ENCODE measurements at places on chromosomes 13 and 19. TPM values are rescaled to one million over a fixed set of nuclear protein-coding genes. Genes with fewer than 3 reads are reported as not detected.

NALCN gene
- total RNA-seq = 0.48 TPM

THSD1 gene
- total RNA-seq = 1.00 TPM

ZNF626 gene
- total RNA-seq = 32.5 TPM

ABCC4 gene
- 25.3 TPM for total RNA-seq

FFAR2 gene
- total RNA-seq = 0.20 TPM

RAB3A gene
- total RNA-seq = 0.60 TPM

CYP4F8 gene
- not detected for total RNA-seq

CYP2F1 gene
- total RNA-seq = not detected

- DNase-seq = no peak
These were observed 1.2 kb upstream of the HIF3A start for GRCh38 chr19:46295401-46296201.

- no peak for DNase-seq
These were observed 173.9 kb downstream of the DCLK1 start for GRCh38 chr13:35957241-35957731.

DNA sequence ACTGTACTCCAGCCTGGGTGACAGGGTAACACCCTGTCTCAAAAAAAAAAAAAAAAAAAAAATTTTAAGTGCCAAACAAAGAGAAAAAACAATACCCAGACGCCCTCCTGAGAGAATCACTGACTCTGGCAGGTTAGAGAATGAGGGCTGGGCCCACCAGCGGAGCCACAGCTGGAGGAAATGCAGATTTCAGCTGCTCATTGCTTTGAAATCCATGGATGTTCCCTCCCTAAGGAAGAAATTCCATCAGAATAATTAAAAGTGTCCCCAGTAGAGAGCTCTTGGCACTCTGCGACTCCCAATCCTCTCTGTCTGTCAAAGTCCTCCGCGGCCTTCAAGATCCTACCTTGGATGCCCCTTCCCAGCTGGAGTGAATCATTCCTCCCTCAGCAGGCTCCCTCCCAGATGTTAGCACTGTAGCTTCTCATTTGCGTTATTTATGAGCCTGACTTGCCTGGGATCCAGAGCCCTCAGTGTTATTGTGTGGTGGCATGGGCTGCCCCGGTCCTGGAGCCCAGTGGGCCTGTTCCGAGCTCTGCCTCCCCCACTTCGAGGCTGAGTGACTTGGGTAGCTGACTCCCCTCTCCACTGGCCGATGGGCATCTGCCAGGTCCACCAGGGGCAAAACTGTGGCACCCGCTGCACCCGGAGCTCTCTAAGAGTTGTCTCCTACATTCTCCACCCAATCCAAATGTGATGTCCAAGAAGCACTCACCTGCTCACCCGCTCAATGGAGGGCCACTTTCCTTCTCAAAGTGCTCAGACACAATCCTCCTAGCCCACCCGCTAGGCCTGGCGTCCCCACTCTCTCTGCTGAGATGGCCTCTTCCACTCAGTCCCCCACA lies 47.0 kb downstream of the SERP2 start:
- no peak for DNase-seq

- no peak for DNase-seq
These were observed 147.2 kb upstream of the ZNF507 start for GRCh38 chr19:32197896-32198882.

DNA sequence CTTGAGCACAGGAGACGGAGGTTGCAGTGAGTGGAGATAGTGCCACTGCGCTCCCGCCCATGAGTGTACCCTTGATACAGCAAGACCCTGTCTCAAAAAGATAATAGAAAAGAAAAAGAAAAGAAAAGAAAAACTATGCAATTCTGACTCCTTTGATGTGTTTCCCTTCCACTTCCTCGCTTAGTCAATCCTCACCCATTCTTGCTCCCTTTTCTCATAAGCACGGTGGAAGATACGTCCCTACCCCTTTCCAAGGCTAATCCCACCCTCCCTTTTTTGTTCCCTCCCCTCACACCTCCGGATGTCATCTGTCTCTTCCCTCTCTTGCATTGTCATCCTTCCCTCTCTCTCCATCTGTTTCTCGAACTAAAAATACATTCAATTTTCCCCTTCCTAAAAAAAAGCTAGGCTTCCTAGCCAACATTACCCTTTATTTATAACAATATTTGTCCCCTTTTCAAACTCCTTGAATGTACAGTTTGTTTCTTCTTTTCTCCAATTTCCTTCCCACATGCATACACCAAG lies 40.5 kb upstream of the ITM2B start:
- no peak for DNase-seq

- peak; percentile 35 for DNase-seq
These were observed 139.4 kb downstream of the HS6ST3 start for GRCh38 chr13:96229356-96229755.

DNA sequence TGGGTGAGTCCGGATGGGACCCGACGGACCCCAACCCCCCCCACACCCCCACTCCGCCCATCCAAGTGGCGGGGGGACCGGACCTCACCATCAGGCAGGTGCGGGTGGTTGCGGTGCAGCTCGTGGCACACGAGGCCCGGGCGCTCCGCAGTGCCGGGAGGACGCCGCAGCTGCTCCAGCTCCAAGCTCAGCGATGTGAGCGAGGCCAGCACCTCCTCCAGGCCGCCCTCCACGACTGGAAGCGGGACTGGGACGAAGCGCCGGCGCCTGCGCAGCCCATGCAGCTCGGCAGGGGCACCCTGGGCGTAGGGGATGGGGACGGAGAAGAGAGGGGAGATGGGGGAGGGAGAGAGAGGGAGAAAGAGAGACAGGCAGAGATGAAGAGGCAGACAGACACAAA lies 30.1 kb upstream of the OLFM2 start:
- DNase-seq = no peak

- peak; percentile 88 for DNase-seq
These were observed 8.8 kb downstream of the FXYD3 start for GRCh38 chr19:35124098-35125060.

GRCh38 chr13:30172593-30173302 lies 134.6 kb downstream of the KATNAL1 start:
- no peak for DNase-seq

- no peak for DNase-seq
These were observed 11.9 kb upstream of the PLAUR start for GRCh38 chr19:43681821-43682220.

- no peak for DNase-seq
These were observed 660.4 kb downstream of the SLITRK1 start for GRCh38 chr13:83221813-83222241.

GRCh38 chr13:113433391-113433916 lies 19.8 kb downstream of the ADPRHL1 start:
- no peak for DNase-seq

GRCh38 chr13:79398915-79399314 lies 7.1 kb downstream of the RBM26 start:
- no peak for DNase-seq

DNA sequence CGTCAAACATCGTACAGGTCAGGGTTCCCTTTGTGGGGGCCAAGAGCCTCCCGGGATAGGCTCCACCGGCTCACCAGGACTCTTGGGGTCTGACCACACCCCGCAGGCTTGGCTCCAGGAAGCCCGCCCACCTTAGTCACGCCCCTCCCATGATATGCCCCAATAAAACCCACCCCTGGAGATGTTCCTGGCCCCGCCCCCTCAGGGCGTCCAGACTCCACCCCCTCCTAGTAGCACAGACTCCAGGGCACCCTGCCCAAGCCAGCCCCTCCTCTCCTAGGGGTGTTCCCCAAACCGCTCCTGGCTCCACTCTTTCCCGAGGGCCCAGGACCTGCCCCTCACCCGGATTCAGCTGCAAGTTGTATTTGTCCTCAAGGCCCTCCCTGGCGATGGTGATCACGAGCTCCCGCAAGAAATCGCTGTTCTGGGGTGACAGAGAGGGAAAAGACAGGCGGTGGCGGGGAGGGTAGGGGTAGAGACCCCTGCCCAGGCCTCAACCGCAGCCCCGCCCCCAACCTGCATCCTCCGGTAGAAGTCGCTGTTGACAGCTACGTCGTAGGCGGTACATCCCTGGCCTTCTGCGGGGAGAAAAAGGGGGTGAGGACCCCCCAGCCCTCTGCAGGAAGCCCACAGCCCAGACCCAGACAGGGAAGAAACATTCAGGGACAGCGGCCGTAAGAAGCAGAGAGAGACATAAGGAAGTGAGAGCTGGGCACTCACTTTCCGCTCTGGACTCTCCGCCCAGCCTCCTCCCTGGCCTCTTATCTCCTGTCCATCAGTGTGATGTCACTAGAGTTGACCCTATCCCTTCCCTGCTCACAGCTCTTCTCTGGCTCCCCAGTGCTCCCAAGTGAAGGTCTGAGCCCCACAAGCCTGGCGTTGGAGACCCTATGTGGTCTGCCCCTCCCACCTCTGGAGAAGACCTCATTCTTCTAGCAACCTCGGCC lies 3.9 kb downstream of the PIH1D1 start:
- no peak for DNase-seq

GRCh38 chr13:102798581-102799425 lies at the start of the genes BIVM and POGLUT2:
TSS of gene BIVM (plus strand) at chr13:102799119. CDS start at chr13:102807268, 8,149 bp downstream.
TSS of gene POGLUT2 (minus strand) at chr13:102798976. CDS start at chr13:102798670, 306 bp downstream.
- peak; percentile 95 for DNase-seq

DNA sequence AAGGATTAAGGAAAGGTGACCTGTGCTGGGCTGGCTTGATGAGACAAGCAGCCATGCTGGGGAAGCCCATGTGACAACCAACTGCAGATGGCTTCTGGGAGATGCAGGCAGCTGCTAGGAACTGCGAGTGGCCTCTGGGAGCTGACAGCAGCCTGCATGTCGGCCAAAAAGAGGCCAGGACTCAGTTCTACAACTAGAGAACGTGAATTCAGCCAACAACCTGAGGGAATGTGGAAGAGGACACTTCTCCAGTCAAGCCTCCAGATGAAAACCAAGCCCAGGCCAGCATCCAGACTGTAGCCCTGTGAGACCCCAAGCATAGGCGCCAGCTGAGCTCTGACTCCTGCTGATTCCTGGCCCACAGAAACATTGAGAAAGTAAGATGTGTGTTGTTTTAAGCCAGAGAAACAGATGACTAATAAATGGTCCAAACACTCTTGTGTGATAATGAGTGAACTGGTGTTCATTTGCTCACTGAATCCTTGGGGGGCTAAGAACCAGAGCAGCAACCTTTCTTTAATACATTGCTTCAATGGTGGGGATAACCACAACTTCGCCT lies 45.0 kb downstream of the SLC7A1 start:
- no peak for DNase-seq

DNA sequence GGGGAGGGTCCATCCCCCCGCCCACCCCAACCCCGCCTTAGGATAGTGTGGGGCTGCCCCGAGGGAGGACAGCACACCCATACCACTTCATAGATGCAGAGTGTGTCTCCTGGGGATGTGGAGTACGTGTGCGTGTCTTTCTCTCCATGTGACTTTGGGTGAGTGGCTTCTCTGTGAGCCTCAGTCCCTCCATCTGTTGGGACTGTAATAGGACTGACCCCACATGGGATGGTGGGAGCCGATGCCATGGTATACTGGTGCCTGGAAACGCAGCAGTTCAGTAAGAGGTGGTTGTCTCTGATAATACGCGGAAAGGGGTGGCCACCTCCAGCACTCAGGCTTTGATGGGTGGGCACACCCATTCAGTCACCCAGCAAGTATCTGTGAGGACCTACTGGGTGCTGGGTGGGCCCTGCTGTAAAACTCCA lies 816 bp upstream of the PRKD2 start:
- no peak for DNase-seq

DNA sequence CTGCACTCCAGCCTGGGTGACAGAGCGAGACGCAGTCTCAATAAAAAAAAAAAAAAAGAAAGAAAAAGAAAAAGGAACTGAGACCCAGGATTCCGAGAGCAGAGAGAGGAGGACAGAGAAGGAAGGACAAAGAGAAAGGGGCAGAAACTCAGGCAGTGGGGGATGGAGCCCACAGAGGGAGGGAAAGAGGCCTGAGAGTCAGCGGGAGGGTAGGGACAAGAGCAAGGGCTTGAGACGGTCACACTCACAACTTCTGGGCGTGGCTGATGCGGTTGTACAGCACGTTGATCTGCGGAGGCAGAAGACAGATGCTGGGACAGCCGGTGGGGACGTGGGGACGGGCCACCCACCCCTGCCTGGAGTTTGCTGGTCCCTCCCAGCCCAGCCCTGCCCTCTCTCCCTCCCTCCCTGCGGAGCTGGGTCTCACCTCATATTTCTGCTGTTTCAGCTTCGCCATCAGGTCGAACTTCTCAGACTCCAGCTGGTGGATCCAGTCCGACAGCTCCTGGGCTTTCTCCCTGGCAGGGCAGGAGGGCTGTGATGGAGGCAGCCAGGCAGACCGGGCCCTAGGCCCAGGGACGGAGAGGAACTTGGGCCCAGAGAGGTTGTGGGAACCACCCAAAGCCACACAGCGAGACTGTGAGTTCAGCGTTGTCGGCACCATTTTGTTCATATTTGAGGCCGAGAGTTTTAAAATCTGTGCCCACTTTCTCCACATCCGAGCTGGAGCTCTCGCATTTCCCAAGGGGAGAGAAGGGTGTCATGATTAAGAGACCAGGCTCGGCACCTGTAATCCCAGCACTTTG lies 15.2 kb downstream of the TNNT1 start:
- DNase-seq = no peak

DNA sequence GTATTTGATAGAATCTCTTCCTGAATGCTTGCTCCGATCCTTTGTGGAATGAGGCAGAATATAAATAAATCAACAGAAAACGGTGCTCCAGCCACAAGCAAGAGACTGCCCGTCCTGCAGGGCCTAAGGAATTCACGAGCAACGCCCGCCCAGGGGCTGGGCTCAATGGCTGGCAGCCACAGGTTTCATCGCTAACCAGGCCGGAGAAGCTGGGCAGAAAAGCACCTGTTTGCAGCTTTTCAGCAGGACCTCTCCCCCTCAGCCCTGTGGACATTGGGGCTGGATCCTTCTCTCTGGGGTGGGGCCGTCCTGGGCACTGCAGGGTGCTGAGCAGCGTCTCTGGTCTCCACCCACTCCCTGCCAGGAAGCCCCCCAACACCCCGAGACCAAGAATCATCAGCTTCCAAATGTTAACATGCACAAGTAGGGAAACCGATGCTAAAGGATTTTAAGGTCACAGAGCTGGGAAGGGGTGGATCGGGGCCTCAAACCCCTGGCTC lies 102.5 kb downstream of the GADD45B start:
- DNase-seq = peak; percentile 52
